Stimulated activated CD4-positive, alpha-beta T cell treated with anti-CD3 and anti-CD28 coated beads, Interleukin-4, amount 100 ng/mL, for 1 hour (primary cell): ENCODE measurements at places on chromosomes 2 and 18.

GRCh38 chr2:204172145-204172600 is 235.6 kb downstream of the ICOS start:
- no peak for DNase-seq

- no peak for DNase-seq
Observed at GRCh38 chr2:72982219-72982618, 64.9 kb downstream of the EMX1 start.

GRCh38 chr18:54647176-54647575 is 56.1 kb downstream of the DYNAP start:
- DNase-seq: no peak

DNA sequence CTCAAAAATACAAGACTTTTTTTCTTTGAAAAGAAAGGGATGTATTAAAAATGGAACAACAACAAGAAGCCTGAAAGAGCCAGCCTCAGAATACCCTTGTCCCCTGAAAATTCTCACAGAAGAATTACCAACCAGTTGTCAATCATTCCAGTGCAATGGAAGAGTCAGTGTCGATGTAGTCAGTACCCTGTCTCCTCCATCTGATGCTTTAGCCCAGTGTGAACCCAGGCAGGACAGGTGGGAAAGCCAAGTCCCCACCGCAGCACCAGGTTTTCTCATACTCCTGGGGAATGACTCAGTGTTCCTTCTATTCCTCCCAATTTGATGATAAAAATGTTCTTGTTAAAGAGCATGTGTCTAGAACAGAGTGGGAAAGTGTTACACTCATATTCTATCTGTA is 332.0 kb upstream of the CHAC2 start:
- no peak for DNase-seq

DNA sequence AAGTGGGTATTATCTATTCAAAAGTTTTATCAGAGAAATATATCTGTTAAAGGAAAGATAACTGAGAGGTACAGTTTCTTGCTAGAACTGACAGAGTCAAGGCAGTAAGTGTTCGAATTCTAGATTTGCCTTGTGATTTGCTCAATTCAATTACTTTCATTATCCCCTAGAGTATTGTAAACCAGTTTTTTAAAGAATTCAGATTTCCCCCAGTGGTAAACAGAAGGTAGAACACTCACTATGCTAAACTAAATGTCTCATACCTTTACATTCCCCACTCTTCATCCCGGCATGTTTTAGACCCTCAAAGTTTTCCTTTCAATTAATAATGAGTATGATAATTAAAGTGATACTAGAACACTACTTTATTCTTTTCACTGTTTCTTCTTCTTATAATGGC is 28.6 kb downstream of the TTC21B start:
- no peak for DNase-seq

GRCh38 chr18:27121108-27121507 is 64.0 kb downstream of the CHST9 start:
- DNase-seq: no peak

- no peak for DNase-seq
Observed at GRCh38 chr2:104375206-104375605, 478.7 kb upstream of the POU3F3 start.

GRCh38 chr2:9658972-9659371 is 28.2 kb upstream of the YWHAQ start:
- DNase-seq: no peak

DNA sequence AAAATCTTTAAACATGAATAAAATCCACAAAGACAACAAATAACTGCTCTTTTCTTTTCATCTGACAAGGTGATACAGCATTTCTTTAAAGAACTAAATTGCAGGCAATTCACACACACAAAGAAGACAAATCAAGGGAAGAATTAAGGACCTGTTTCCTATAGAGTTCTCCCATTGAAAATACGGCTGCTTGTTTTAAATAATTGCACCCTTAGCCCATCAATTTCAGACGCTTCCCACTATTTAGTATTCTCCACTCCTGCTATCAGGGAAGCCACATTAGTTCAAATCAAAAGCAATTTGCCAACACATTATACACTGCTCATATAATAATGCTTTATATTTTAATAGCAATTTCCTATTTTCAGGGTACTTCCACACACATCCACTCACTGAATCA is 11.3 kb downstream of the CMPK2 start:
- DNase-seq: no peak

DNA sequence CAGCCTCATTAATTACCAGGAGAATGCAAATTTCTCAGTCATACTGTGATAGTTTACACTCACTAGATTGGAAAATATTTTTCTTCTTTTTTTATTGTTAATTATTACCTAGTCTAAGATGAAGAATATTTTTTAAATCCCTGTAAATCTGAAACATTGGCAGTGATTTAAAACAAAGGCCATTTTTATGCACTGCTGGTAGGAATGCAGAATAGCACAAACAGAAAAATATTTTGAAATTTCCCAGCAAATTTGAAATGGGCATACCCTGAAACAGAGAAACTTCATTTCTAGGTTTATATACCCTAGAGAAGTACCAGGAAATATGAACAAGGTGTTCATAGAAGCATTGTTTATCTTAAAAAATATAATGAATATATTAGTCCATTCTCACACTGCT is 31.0 kb downstream of the DYNAP start:
- no peak for DNase-seq

- DNase-seq: no peak
Observed at GRCh38 chr2:65580824-65581223, 148.4 kb upstream of the SPRED2 start.

- DNase-seq: no peak
Observed at GRCh38 chr18:13259701-13260100, 41.1 kb downstream of the LDLRAD4 start.

DNA sequence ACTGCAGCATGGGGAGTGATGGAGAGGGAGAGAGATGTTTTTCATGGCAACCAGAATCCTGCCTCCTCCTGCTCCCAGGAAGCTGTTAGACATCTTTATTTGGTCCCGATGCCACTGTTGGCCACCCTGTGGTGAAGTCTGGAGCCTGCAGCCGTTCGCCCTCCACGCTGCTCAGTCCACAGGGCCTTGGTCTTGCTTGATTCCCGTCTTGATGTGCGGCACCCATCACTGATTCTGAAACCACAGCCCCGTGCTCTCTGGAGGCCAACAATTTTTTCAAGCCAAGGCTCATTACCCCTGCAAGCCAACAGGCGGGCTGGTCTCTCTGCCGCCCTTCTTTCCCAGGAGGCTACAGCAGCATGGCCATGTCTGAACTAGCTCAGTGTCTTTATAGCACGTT is 24.5 kb downstream of the SIGLEC15 start:
- no peak for DNase-seq

DNA sequence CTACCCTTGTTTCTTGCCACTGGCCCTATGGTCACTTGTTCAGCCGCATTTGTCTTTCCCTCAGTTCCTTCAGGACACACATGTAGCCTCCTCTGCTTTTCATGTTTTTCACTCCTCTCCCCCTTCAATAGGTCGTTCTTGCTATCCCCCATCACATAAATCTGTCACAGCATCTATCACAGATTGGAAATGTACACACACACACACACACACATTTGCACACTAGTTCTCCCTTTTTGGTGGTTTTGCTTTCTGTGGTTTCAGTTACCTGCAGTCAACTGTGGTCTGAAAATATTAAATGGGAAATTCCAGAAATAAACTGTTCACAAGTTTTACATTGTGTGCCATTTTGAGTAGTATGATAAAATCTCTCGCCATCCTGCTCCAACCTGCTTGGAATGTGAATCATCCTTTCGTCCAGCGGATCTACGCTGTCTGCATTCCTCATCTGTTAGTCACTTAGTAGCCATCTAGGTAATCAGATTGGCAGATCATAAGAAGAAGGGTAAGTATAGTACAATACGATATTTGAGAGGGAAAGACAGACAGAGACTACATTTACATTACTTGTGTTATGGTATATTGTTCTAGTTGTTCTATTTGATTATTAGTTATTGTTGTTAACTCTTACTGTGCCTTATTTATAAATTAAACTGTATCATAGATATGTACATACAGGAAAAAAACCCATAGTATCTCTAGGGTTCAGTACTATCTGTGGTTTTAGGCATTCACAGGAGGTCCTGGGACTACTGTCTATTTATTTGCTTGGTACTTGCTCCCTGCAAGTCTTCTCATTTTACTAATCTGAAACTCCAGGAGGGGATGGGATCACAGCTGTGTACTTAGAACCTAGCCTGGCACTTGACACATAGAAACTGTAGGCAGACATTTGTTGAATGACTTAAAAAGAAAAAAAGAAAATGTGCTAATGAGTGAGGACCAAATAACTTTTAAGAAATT is 86.1 kb upstream of the PNPT1 start:
- DNase-seq: no peak

GRCh38 chr2:22382479-22383169 is 1002.4 kb upstream of the KLHL29 start:
- DNase-seq: no peak

DNA sequence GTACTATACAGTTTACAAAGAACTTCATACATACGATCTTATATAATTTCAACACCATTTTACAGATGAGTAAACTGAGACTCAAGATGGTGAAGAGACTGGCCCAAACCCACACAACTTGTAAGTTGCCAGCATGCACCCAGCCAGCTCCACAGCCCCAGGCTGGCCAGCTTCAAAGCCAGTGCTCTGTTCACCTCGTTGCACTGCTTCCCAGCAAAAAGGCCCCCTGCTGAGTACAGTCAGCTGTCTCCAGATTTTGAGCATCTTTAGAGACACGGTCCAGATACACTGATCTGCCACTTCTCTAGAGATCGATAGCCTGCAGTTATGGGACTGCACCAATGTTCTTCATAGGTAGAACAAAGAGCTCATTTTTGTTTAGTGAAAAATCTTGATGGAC is 257.2 kb upstream of the CHAC2 start:
- DNase-seq: no peak

DNA sequence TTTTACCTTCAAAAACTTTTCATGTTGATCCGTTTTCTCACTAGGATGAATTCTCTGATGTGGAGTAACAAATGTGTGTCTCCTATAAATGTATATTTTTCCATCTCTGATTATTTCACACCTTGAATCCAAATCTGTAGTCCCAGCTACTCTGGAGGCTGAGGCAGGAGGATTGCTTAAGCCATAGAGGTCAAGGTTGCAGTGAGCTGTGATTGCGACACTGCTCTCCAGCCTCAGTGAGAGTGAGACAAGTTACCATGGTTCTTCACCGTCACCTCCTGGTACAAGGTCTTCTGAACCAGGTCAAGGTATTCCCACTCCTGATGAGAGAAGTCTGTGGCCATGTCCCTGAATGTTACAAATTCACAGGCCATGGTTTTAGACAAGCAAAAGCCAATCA is 15.1 kb downstream of the GMCL1 start:
- no peak for DNase-seq

GRCh38 chr18:21134895-21135294 is 23.3 kb upstream of the ROCK1 start:
- no peak for DNase-seq
